Vagina (tissue), 2 donors: ENCODE measurements at places on chromosomes 4 and X.

GRCh38 chr4:154542271-154542879, 7.8 kb downstream of the PLRG1 start:
- no peak for DNase-seq

- no peak for DNase-seq
Measured at GRCh38 chr4:88605736-88606135, 13.5 kb downstream of the HERC3 start.

DNA sequence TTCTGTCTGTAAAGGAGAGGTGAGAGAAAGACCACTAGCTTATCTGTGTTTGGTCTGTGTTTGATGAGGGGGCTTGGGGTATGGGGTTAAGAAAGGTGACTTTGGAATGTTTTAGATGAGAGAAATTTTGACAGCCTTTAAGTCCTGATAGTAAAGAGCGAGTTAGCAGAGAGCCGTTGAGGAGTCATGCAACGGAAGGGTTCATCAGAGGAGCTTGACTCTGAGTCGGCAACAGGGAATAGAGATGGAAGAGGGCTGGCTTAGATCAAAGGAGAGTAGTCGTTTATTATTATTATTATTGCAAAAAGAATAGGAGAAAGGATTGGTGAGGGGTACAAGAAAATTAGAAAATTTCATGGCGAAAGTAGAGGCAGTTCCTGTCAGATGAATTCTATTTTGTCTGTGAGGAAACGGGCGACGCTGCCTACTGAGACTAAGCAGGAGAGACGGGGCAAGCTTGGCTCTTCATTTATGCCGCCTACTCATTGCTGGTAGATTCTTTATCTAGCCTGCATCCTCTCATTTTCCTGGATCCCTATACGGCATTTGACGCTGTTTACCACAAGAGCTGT, 473 bp upstream of the VAMP7 start:
- DNase-seq, result no peak

DNA sequence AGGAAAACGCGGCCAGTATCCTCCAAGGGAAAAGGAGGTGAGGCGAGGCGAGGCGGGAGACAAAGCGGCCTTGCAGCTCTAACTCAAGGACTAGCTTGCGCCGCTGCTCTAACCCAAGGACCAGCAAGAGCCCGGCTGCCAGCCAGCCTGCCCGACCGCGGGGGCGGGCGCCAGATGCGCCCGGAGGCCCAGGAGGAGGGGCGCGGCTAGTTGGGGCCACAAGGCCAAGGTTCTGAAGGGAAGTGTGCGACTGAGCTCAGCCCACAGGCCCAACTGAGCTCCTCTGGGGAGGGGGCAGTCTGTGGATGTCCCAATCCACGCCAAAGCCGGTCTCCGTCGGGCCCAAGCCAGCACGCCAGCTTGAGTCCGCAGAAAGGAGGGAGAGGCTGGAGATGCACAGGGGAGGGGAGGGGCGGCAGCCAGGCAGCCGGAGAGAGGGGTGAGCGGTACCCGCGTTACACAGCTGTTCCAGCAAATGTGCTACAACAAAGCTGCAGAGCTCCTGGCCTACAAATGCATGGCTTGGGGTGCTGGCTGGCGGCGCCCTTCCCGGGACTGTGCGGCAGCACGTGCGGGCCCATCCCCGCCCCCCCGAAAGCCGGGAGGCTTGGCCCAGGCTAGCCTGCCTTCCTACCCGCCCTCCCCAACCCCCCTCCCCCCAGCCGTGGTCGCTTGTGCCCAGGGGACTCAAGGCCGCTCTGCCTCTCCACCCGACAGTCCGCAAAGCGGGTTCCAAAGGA, 637 bp downstream of the AMER1 start:
- DNase-seq, result no peak

DNA sequence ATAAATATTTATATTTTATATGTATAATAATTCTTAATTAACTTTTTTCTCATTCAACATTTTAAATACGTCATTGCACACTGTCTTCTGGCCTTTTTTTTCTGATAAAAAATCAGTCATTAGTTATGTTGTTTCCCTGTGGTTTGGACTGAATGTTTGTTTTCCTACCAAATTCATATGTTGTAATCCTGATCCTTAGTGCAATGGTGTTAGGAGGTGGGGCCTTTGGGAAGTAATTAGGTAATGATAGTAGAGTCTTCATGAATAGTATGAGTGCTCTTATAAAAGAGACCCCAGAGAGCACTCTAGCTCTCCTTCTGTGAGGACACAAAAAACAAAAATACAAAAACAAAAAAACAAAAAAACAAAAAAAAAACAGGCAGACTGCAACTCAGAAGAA, 117.2 kb downstream of the GASK1B start:
- DNase-seq, result no peak

- no peak for DNase-seq
Measured at GRCh38 chrX:147891896-147892295, 19.8 kb upstream of the FMR1 start.

DNA sequence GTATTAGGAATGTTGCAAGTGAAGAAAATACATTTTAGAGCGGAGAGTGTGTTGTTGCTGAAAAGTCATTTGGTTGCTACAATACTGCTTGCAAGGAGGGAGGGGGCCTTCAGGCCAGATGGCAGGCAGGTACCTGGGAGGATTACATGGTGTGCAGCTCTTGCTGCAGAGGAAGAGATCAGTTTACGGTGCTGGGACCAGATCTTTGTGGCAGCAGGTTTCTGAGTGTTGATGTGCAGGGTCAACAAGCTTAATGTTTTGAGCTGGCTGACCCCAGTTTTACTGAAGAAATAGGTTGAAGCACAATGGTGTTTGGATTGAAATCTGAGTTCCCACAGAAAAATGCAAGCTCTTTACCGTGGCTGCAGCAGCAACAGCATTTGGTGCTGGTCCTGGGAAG, 96.4 kb upstream of the DDIT4L start:
- no peak for DNase-seq

- no peak for DNase-seq
Measured at GRCh38 chr4:2070421-2071251, 11.5 kb downstream of the NAT8L start.

DNA sequence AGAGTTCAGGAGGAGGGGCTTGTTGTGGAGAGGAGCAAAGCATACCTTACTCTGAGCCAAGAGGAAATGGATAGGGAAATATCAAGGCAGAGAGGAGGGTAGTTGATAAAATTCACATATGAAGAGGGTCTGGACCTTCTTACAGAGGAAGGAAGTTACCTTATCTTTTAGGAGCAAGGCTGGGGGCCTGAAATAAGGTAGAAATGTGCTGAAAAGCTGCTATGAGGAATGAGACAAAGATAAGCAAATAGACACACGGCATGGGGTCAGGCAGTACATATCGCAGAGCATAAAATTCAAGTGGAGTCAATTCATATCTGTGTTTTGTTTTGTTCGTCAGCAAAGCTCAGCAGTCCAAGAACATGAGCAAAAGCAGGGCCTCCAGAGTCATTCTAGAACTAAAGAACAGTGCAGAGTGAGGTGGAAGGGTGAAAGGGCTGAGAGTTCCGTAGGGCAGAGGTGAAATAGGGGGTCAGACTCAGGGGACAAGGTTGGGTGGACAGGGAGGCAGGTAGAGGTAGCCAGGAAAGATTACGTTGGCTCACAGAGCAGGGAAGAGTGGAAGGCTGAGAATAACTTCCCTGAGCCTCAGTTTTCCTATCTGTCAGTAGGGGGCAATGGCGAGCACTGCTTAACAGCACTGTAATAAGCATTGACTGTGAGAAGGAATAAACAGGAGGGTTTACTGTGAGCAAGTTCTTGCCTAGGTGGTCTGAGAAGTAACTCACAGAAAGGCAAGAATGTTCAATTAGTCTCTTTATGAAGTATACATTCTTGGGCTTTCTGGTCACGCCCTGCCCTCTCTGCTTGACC, 9.2 kb downstream of the VSIG4 start:
- DNase-seq, result no peak

- DNase-seq, result no peak
Measured at GRCh38 chrX:80174925-80175574, 160.5 kb downstream of the TBX22 start.

DNA sequence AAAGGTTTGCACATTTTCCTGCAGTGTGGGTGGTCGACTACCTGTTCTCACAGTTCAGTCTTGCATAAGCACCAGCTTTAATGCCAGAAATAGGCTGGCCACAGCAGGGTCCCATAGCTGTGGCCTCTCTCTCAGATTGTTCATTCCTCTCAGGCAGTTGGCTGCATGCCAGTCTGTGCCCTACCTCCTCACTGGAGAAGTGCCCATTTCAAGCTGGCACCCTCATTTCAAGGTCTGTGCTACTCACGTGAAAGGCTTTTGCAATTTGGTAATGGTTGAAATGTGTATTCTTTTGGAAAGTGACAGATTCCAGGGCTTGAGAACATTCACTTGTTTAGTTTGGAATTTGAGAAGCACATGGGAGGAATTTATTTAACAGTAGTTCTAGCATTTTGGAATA, 28.9 kb upstream of the MTMR1 start:
- DNase-seq, result no peak

GRCh38 chr4:7473081-7473480, 38.4 kb upstream of the PSAPL1 start:
- DNase-seq, result no peak

DNA sequence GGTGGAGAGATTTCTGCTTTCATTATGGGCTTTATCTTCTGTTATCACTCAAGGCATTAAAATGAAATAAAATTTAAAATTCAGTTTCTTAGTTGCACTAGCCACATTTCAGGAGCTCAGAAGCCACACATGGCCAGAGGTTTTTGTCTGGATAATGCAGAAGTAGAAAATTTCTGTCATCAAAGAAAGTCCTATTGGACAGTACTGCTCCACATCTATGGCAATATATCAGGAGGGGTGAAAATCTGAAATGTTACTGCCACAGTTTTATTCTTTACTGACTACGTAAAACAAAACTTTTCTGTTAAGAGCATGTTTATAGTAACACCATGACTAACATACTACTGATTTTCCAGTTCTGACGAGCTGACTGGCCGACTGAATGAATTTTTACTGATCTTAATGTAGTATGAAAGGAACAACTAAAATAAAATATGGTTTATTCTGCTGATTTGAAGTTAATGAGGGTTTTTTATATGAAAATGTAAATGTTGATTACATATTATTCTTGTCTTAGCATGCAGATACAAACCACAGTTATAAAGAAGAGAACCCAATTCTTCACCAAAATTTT, 264.0 kb upstream of the HAND2 start:
- no peak for DNase-seq

DNA sequence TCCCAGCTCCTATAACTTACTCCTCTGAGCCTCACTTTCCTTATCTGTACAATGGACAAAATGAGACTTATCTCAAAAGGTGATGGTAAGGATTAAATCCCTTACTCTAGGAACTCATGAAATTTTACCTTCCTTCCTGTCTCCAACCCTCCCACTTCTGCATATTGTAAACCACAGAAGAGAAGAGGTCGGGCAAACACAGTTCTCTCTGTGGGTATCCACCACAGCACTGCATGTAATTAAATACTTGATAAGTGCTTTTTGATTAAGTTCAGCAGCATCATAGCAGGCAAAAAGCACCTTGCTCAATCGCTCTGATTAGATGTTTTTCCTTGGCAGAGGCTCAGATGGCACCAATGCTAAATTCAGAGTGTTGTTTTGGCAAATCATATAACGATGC, 17.3 kb upstream of the TMEM192 start:
- no peak for DNase-seq

DNA sequence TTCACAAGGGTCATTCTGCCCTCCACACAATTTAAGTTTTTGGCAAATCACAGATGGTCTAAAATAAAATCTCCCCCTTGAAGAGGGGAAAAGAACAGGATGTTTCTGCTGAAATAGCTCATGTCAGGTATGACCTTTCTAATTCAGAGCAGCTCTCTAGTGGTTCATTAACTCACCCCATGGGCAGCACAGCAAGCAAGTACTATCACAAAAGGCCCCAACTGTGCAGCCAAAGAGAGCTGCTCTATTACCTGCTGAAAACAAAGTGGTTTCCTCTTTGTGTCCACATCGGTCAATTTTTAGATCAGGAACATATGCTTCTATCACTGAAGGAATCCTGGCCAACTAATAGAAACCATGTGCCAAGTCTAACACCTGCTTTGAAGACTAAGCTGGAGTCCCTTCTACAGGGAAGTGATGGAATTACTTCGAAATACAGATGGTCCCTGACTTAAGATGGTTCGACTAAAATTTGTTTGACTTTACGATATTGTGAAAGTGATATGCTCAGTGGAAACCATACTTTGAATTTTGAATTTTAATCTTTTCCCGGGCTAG, 164.3 kb downstream of the ENOX2 start:
- DNase-seq, result no peak

- DNase-seq, result no peak
Measured at GRCh38 chr4:25155947-25156346, 4.3 kb downstream of the SEPSECS start.

DNA sequence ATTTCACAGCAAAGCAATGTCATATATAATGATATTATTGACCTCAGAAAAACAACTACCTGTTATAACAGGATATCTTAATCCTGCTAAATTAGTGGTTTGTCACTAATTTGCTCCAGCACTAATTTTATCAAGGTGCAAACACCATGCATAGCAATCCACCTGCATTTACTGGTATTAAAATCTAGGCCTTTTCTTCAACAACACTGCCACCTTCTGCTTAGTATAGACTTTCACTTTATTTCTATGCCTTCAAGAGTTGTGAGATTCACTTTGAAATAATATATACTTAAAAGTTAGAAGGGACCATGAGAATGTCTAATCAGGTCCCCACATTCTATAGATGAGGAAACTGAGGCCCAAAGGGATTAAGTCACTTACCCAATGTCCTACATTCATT, 82.1 kb upstream of the IQCM start:
- DNase-seq, result no peak

DNA sequence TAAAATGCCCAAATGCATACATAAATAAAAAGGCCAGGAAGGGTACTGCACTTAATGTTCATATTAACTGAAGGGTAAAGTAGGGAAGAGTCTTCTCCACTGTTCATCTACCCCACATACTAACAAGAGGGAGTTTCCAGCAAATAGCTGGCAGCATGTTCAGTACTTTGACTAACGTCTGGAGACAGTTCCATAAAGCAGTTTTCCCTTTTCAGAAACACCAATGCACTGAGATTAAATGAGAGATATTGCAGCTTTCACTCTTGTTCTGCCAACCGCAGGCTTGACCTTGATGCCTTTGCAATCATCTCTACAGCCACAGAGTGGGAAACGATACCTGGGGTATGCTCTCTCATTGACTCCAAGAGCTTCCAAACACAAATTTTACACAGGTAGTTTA, 2123.1 kb upstream of the TENM3 start:
- no peak for DNase-seq

DNA sequence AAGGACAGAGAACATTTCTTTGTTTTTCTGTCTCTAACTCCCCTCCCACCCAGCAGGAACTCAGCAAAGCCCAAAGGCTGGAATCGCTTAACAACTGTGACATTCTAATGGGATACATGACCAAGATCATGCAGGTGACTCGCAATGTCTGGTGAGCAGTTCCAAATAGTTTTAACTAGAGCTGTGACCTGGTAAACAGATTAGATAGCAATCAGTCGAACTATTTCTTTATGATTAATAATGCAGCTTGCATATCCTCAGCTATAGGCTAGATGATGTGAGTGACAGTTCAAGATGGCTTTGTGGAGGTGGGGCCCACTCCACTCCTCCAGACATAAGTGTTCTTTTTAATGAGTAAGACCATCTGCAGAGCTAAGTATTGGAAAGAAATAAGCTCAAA, 20.0 kb upstream of the GABRE start:
- DNase-seq, result no peak
